Stimulated activated CD8-positive, alpha-beta memory T cell treated with anti-CD3 and anti-CD28 coated beads, Interleukin-4, amount 100 ng/mL, for 24 hours (primary cell): ENCODE measurements at places on chromosomes 12 and 14.

DNA sequence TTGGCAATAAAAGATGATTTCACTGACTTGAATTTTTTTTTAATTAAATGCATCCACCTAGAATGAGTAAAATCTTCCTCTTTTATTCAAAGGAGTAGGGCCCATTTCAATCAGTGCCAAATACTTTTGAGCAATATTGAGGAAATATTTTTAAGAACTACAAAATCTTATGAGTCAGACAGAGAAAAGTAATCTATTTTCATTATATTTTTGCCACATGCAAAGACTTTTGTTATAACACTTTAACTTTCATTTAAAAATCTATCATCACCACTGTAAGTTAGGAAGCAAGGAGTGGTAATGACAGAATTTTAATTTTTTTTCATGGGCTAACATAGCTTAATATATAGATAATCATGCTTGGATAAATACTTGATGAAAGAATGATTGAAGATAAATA lies 345.2 kb upstream of the KITLG start:
- no peak for DNase-seq

- DNase-seq = no peak
Measured at GRCh38 chr14:75363570-75364227, 64.1 kb upstream of the JDP2 start.

GRCh38 chr12:82174383-82174782 lies 183.8 kb downstream of the CCDC59 start:
- no peak for DNase-seq

DNA sequence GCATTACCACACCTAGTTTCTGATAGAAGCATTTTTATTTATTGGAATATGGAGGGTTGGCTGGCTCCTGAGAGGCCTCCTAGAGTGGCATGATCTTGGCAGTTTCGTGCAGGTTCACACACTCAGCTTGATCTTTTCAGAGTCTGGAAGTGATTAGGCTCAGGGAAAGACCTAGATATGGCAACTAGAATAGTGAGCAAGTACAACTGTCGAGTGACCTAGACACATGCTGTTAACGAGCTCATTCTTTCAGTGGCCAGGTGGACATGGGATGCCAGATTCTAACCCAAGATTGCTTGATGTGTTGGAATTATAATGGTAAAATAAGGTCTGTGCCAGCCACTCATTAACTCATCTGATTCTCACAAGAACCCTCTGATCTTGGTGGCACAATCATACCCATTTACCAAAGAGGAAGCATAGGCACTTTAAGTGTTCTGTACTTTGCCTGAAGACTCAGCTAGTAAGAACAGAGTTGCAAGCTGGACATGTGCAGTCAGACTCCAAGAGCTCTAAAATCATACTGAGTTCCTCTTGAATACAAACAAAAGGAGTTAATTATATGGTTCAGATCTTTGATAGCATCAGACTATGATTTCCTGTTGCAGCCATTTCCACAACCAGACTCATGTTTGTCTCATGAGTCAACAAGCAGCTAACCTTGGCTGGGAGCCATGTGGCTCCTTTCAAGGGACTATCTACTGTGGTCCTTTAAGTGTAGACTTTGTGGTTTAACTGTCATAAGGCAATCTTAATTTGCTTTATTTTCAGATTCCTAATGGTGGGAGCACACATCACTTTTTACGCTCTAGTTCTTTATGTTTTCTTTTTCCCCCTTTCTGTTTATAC lies 144.2 kb downstream of the PLEKHA5 start:
- DNase-seq = peak; percentile 8

GRCh38 chr12:26648584-26648983 lies 184.4 kb downstream of the ITPR2 start:
- DNase-seq = no peak
